ENCODE measurements at places on chromosomes 5 and 9.

DNA sequence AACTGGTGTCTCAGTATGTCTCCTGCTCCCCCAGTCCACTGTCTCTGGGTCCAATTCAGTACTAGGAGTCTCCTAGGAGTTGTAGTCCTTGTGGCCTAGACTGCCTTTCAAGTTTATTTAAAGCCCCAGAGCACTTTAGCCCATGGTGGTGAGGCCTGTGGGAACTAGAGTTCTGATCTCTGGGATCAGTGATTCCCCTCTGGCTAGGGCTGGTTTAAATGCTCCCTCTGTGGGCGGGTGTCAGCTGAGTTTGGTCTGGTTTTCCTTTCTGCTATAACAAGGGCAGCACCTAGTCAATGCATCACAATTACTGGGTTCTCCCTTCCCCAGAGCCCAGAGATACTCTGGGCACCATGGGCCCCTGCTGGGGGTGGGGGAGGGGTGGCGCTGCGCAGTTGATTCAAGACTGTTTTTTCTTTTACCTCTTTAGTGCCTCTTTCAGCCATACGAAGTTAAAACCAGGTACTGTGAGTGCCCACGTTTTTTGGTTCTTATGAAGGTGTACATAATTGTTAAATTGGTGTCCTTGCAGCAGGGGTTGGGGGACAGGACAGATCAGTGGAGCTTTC, 9.3 kb upstream of the SLC36A3 start:
- peak; percentile 52 for DNase-seq
- H3K4me1 ChIP-seq: no peaks in the 10 kb centered on the region
- no peaks in the 10 kb centered on the region for H3K27me3 ChIP-seq
- no peaks in the 10 kb centered on the region for H3K36me3 ChIP-seq
- no peak overlapping the region for H3K27ac ChIP-seq

DNA sequence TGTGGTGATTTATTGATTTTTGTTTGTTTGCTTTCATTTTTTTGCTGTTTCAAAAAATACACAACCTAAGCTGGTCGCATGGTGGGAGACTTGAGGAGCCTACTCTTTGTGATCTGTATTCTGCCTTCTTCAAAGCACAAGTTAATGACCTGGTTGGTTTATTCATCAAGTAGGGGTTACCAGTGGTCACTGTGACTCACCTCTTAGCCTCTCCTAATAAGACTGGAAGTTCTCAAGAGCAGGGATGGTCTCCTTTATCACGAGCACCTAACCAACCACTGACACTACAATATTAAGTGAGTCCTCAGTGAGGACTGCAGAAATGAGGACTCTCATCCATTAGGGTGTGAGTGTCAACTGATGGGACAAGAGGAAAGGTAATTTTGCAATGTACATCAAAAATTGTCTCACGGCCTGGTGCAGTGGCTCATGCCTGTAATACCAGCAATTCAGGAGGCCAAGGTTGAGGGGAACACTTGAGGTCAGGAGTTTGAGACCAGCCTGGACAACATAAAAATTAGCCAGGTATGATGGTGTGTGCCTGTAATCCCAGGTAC, 13.6 kb upstream of the MTMR12 start:
- H3K27me3 ChIP-seq: no peaks in the 10 kb centered on the region
- no peak for DNase-seq
- no peak overlapping the region for H3K4me3 ChIP-seq
- H3K4me1 ChIP-seq: no peaks in the 10 kb centered on the region

- H3K4me3 ChIP-seq: no peak overlapping the region
- H3K4me1 ChIP-seq: no peaks in the 10 kb centered on the region
- no peak overlapping the region for H3K27ac ChIP-seq
- no peaks in the 10 kb centered on the region for H3K27me3 ChIP-seq
- DNase-seq: no peak
Measured at GRCh38 chr9:131869348-131869747, 129.5 kb upstream of the RAPGEF1 start.

- no peaks in the 10 kb centered on the region for H3K36me3 ChIP-seq
- DNase-seq: no peak
- no peaks in the 10 kb centered on the region for H3K27me3 ChIP-seq
- no peaks in the 10 kb centered on the region for H3K4me1 ChIP-seq
- no peak overlapping the region for H3K4me3 ChIP-seq
- H3K27ac ChIP-seq: no peak overlapping the region
Measured at GRCh38 chr9:127253446-127253845, 11.1 kb upstream of the GARNL3 start.

GRCh38 chr5:141512911-141513626, 24.2 kb downstream of the PCDHGC5 start:
- H3K27me3 ChIP-seq: no peaks in the 10 kb centered on the region
- H3K4me1 ChIP-seq: peaks cover 68% of the 10 kb centered on the region
- H3K27ac ChIP-seq: peak overlapping the region; percentile 85
- H3K36me3 ChIP-seq: peaks cover 49% of the 10 kb centered on the region

DNA sequence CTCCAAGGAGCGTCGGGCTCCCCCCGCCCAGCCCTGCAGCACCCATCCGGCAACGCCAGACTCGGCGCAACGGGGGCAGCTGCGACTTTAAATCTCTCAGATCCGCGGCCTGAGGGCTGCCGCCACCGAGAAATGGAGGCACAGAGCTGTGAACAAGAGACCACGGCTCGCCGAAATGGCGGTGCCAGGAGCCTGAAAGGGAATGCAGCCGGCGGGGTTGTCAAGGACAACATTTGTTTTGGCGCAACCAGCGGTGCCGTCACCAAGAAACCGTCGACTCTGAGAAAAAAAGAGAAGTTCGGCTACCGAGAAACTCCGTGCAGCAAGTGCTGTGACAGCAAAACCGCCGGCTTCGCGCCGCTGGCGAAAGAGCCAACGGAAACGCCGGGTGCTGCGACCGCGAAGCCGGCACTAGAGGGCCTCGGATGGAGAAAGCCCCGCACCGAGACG, 2.1 kb upstream of the ANXA2R start:
- peak overlapping the region; percentile 61 for H3K4me3 ChIP-seq
- DNase-seq: peak; percentile 94
- peaks cover 16% of the 10 kb centered on the region for H3K4me1 ChIP-seq
- H3K27ac ChIP-seq: peak overlapping the region; percentile 95

DNA sequence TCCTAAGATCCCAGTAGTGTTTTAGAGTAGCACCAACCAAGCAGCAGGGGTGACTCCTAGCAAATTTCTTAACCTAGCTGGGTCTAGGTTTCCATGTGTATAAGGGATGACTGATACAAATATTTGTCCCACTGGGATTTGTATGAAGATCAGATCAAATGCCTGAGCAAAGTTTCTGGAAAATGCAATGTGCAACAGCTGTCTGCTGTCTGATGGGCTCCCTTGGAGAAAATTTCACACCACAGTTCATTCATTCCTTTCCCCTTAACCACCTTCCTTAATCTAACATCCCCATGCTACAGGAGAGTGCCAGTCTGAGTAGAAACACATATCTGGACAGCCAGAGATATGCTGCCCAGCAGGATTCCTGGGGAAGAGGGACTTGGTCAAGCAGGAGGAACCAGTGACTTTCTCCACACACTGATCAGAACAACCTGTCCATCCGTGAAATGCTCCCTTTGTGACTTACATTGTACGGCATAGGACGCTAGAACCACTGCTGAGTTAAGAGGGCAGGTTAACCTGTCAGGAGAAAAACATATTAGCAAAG, 53.3 kb downstream of the PTPN3 start:
- H3K36me3 ChIP-seq: no peaks in the 10 kb centered on the region
- H3K4me3 ChIP-seq: no peak overlapping the region
- DNase-seq: no peak
- H3K27ac ChIP-seq: no peak overlapping the region

DNA sequence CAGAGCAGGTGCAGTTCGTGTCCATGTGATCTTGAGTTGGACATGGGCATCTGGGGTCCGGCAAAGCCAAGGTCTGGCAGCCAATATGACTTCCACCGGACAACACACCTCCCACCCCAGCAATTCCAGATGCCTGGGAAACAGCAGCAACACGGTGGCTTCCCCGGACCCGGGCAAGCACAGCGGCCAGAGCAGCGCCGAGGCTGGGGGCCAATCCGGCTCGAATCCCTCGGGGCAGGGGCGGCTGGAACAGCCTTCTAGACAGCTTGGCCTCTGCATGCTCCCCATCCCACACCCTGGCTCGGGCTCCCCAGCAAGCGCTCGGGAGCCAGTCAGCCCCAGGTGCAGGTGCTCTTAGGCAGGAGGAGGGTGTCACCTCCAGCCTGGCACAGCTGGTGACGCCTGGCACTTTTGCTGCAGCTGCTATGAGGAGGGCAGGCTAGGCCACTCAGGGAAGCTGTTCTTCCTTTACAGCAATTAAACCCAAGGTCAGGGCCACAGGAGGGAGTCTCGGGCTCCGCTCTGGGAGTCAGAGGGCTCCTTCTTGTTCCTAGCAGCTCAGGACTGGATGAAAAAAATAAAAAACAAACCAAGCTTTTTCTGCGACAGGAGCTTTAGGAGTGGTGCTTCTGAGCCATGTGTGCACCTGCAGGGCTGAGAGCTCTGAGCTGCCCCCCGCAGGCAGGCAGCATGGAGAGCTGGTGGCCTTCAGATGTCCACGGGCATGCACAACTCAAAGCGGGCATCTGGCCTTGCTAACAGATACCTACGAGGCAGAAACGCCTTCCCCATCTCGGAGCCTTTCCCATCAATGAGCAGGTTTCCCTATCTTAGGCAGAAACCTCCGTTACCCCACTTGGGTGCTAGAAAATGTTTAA, 28.2 kb downstream of the DBH start:
- no peak overlapping the region for H3K27ac ChIP-seq
- no peaks in the 10 kb centered on the region for H3K27me3 ChIP-seq
- H3K4me3 ChIP-seq: no peak overlapping the region
- DNase-seq: peak; percentile 77

DNA sequence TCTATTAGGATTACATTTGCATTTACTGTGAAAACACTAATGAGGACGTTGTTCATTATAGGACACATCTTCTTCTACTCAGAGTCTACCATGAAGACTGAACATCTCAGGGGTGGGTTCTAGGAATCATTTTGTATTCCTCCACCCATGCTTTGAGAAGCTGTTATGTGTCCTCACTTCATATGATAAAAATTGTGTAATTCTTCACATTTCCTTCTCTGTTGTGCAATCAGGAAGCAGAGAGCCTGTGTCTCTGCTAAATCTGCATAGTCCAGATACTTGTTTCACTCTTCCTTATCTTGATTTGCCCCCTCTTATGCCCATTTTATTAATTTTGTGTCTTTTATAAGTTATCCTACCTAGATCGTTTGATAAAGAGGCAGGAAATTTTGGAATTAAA, 97.8 kb upstream of the IQGAP2 start:
- H3K27me3 ChIP-seq: no peaks in the 10 kb centered on the region
- H3K27ac ChIP-seq: no peak overlapping the region
- peaks cover 5% of the 10 kb centered on the region for H3K4me1 ChIP-seq
- DNase-seq: no peak
- no peak overlapping the region for H3K4me3 ChIP-seq
- no peaks in the 10 kb centered on the region for H3K36me3 ChIP-seq

GRCh38 chr9:95089257-95090022, 228.1 kb downstream of the FANCC start:
- H3K4me1 ChIP-seq: peaks cover 43% of the 10 kb centered on the region
- peaks cover 2% of the 10 kb centered on the region for H3K36me3 ChIP-seq
- no peaks in the 10 kb centered on the region for H3K27me3 ChIP-seq

GRCh38 chr5:68533571-68534084, 318.1 kb downstream of the PIK3R1 start:
- no peak overlapping the region for H3K4me3 ChIP-seq
- no peaks in the 10 kb centered on the region for H3K4me1 ChIP-seq
- H3K27me3 ChIP-seq: no peaks in the 10 kb centered on the region

All from upper lobe of left lung (tissue), 6 donors.